ENCODE measurements at places on chromosomes 1 and 21. TPM values are rescaled to one million over a fixed set of nuclear protein-coding genes. Genes with fewer than 3 reads are reported as not detected.

Gene CACHD1
- total RNA-seq = 5.1 TPM

Gene KRTAP20-4
- not detected for total RNA-seq

Gene NECTIN4
- under 0.01 TPM for total RNA-seq

Gene RXRG
- not detected for total RNA-seq

Gene AADACL3
- total RNA-seq = not detected

Gene MARCKSL1
- 15.9 TPM for total RNA-seq

Gene TLCD4
- 2.4 TPM for total RNA-seq

Gene PLPPR4
- 1.5 TPM for total RNA-seq

Gene TUT4
- 42.1 TPM for total RNA-seq

Gene UQCRH
- 202 TPM for total RNA-seq

Gene FLG
- 4.4 TPM for total RNA-seq

Gene SEC22B
- 118 TPM for total RNA-seq

Gene RCOR3
- total RNA-seq = 51.3 TPM

Gene GJB5
- total RNA-seq = not detected

Gene PLEKHA6
- 0.29 TPM for total RNA-seq

Gene SPATA21
- total RNA-seq = not detected

Gene C1QTNF12
- total RNA-seq = 0.36 TPM

Gene HOOK1
- total RNA-seq = not detected

- no peak for DNase-seq
These were observed 411.8 kb upstream of the PTBP2 start for GRCh38 chr1:96309783-96310182.

DNA sequence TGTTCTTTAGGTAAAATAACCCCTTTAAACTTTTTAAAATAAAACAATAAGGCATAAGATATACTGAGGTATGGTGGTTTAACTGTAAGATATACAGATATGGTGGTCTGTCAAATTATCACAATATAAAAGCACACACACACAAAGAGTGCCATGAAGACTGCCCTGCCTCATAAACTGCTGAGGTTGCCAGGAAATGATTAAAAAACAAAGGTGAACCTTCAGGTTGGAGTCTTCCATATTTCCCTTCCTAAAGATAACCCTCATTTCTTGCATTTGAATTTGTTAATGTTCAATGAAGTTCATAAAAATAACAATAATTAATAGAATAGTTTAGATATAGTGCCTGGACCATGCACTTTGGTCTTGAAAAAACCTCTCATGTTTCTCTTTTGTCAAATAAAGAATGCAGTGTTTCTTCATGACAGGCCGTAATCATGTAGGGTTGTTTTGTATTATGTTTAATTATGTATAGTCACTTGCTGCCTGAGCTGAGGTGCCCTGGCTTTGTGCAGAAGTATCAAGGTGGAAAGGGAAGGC lies 123.6 kb upstream of the B3GALT2 start:
- no peak for DNase-seq

DNA sequence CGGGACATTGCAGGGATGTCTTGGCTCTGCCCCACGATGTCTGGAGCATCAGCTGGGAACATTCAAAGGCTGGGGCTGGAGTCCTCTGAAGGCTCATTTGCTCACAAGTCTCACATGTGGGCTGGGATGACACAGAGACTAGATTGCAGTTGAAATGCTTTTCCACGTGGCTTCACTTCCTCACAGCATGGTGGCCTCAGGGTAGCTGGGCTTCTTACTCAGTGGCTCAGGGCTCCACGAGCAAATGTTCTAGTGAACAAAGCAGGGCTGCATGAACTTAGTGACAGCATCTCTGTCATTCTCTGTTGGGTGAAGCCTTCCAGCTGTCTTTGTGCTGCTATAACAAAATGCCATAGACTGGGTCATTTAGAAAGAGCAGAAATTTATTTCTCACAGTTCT lies 247.0 kb upstream of the POU3F1 start:
- no peak for DNase-seq

DNA sequence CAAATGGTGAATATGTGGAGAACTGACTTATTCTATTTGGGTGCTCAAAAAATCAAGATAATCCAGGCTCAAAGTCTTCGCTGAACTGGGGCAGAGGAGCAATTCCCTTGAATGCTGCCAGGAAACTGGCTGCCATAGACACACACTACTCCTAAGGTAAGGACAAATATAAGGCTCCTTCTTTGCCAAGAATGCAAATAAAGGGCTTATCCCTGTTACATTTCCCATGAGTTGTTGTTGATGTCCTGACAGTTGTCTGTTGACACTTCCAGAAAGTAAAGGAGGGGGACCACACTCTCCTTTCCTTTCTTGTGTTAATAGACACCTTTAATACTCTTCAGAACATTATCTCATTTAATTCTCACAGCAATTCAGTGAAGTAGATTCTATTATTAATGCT lies 212.2 kb upstream of the PTBP2 start:
- no peak for DNase-seq

DNA sequence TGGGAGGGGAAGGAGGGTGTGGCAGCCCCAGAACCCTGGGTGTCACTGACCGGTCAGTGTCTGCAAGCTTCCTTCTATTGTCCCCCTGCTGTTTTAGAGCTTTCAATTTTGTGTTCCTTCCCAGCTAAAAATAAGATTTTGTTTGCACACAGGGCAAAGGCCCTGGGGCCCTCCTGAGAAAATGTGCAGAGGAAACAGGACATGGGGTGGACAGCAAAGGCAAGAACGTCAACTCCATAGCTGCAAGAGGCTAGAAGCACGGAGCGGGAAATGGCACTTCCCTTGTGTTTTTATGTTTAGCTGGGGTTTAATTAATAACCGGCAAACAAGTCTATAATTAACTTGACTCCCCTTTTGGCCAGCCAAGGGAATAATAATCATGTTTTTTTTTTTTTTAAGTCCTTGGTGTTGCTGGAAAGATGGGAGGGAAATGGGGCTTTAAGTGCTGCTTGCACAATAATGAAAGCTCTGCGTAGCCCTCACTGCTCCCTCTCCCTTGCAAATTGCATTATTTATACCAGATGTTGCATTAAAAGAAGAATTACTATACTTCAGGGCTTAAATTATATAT lies 261.4 kb upstream of the USP24 start:
- no peak for DNase-seq

DNA sequence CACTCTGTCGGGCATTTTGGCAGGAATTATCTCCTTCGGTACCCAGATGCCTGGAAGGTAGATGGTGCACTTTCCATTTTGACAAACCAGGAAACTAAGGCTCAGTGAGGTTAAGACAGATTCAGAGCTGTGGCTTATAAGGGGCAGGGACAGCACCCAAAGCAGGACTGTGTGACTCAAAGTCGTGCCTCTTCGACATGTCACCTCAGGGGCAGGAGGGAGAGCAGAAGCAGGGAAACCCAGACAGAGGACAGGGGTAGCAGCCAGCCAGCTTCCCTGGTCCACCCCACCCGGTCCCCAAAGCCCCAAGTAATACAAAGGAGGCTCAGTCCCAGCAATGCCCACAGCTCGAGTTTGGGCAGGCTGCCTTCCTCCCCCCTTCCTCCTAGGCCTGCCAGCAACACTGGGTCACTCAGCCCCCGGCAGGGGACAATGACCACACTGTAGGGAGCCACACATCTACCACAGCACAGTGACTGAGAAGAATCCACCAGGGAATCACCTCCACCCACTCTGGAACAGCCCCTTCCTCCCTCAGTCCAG lies 2.5 kb downstream of the RHOC start:
- no peak for DNase-seq

- no peak for DNase-seq
These were observed 185.2 kb downstream of the FAF1 start for GRCh38 chr1:50774759-50775351.

DNA sequence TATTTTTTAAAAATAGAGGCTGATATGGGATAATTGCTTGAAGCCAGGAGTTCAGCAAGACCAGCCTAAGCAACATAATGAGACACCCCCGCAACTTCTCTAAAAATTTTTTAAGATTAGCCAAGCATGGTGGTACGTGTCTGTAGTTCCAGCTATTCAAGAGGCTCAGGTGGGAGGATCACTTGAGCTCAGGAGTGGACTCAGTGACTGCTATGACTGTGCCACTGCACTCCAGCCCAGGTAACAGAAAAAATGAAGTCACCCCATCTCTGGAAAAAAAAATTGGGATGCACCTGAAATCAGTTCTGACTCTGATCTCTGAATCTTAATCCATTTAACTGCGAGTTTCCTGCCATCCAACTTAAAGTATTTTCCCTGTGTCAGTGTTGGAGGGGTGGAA lies 124.2 kb downstream of the MRPS6 start:
- no peak for DNase-seq

DNA sequence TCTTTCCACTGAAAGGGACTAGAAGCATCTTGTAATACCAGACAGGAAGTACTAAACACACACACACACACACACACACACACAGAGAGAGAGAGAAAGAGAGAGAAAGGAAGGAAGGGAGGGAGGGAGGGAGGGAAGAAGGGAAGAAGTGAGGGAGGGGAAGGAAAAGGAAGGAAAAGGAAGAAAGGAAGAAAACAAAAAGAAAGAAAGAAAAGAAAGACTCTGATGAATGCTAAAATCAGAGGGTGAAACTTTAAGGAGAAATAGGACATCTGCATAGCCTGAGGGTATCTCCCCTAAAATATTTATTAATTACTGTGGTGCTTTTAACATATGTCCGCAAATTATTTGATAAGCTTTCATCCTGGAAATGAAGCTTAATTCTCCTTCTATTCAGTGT lies 10.6 kb downstream of the TRIT1 start:
- DNase-seq = no peak

DNA sequence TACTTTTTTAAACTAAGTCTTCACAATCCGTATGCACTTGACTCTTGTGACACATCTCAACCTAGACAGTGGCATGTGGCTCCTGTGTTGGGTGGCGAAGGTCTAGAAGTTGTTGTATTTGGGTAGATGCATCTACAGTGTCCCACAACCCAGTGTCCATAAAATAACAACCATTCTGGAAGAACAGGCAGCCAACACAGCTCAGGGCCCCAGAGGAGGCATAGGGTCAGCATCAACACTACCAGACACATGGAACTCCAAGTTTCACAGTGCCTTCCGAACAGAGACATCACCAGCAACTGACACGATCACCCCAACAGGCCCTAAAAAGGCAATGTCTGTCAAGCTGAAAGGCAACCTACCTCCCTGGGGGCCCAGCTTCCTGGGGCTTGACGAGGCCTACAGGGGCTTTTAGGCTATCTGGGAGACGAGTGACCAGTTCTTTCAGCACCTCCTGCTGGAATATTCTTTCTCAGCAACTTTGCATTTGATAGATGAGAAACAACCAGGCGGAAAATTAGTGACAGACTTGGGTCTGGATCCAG lies 5.6 kb downstream of the SH3BP5L start:
- DNase-seq = no peak

DNA sequence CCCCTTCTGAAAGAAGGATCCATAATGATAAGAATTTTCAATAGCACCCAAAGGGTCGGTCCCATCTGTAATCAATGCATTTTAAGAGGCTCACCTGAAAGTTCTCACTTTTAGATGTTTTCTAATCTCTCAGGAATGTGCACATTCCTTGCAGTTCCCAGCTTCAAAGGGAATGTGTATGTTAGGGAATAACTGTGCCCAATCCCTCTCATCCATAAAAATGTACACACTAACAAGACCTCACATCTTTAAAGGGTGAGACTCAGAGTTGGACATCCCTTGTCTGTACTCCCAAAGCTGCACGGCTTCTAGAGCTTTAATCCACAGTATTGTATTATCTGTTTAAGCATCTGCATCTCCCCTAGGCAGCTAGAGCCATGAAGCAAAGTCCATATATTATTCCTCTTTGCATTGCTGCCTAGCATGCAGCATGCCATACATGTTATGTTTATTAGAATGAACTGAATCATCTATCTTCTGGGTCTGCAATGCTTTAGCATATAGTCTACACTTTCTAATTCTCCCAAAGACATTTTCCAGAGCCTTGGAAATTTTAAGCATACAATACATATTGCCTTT lies 9.3 kb upstream of the CCN1 start:
- no peak for DNase-seq

- no peak for DNase-seq
These were observed at the start of gene KRTAP7-1 for GRCh38 chr21:30829659-30830058. KRTAP7-1 (minus strand) TSS chr21:30829759; CDS start chr21:30829698, 61 bp downstream.

GRCh38 chr1:55217226-55217986 lies 2.2 kb upstream of the USP24 start:
- DNase-seq = no peak

- DNase-seq = no peak
These were observed 112.5 kb downstream of the MATN1 start for GRCh38 chr1:30610917-30611316.

- no peak for DNase-seq
These were observed 125.6 kb downstream of the ETS2 start for GRCh38 chr21:38931291-38931690.

DNA sequence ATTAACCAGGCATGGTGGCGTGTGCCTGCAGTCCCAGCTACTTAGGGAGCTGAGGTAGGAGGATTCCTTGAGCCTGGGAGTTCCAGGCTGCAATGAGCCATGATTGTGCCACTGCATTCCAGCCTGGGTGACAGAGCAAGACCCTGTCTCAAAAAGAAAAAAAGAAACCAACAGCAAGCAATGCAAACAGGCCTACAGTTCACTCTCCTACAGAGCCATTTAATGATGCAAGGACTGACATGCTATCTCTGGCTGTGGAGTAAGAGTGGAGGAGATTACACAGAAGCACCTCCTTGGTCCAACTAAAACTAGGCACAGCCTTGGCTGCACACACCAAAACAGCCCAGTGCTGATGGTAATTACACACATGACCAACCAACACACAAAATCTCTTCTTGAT lies 127.5 kb upstream of the SOD1 start:
- DNase-seq = no peak

DNA sequence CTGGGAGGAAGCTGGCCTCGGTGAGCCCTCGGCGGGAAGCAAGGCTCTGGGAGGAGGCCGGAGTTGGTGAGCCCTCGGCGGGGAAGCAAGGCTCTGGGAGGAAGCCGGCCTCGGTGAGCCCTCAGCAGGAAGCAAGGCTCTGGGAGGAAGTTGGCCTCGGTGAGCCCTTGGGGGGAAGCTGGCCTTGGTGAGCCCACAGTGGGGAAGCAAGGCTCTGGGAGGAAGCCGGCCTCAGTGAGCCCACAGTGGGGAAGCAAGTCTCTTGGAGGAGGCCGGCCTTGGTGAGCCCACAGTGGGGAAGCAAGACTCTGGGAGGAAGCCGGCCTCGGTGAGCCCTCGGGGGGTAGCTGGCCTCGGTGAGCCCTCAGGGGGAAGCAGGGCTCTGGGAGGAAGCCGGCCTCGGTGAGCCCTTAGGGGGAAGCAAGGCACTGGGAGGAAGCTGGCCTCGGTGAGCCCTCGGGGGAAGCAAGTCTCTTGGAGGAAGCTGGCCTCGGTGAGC lies 36.0 kb downstream of the KRTAP10-1 start:
- no peak for DNase-seq

- DNase-seq = no peak
These were observed 27.4 kb upstream of the PWP2 start for GRCh38 chr21:44079846-44080245.

GRCh38 chr1:201599548-201599947 lies 60.6 kb downstream of the NAV1 start:
- no peak for DNase-seq

- peak; percentile 100 for DNase-seq
These were observed at the start of gene KIF17 for GRCh38 chr1:20717452-20718342. KIF17 (minus strand) TSS chr1:20718007; CDS start chr1:20717706, 301 bp downstream.

DNA sequence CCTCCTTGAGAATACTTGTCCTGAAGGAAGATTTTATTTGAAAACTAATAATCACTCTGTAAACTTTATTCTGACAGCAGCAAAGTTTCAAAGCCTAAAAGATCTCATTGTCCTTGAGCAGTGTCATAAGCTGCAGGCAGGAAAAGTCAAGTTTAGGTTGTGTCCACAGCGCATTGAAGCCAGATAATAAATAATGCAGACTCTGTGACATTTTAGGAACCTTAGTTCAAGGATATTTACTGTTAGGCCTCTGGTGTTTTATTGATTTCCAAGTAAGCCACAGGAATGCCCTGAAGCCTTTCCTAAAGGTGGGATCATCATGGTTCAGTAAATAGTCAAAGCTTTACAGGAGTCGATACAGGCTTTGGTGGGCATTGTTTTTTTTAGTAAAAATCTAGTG lies 356.4 kb upstream of the SGIP1 start:
- no peak for DNase-seq
